ENCODE measurements at places on chromosomes 1 and 21.

- no peak for DNase-seq
Measured at GRCh38 chr1:223759273-223759672, 46.9 kb downstream of the CAPN2 start.

GRCh38 chr1:155983191-155984024 is 5.1 kb upstream of the ARHGEF2 start:
- DNase-seq, result no peak

DNA sequence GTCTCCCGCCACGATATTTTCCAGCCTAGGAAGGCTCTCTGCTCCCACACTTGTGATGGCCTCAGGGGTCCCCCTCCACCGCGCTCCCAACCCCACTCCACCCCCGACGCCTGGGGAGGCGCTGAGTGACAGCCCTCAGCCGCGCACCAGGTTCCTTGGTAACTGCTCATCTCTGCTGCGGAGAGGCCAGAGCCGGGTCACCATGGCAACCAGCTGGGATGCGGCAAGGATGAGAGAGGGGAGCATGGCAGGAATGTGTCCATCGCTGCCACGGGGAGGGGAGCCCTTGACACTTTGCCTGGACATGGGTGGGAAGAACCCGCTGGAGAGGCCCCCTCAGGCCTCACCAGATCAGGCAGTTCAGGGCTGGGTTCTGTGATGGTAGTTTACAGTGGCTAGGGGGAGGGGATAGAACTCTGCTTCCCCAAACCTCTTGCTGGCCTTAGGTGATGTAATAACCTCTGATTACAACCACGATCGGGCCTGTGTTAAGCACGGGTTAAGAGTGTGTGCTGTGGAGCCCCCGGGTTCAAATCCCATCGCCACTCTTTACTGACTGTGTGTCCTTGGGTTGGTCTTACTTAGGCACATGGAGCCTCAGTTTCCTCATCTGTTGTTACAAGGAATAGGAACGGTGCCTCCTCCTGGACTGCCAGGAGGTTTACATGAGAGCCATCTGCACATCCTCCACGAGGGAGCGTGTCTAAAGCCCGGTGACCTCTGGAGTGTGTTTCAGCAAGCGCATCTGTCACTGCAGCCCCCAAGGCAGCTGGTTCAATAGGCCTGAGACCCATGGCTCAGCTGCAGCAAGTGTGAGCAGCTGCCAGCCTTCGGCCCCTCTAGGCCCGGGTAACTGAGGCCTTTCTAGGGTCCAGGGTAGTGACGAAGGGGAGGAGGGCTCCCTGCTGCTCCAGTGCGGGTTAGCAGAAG is 6.3 kb downstream of the KIF17 start:
- DNase-seq, result no peak

- no peak for DNase-seq
Measured at GRCh38 chr1:18088077-18088594, 19.5 kb upstream of the IGSF21 start.

- DNase-seq, result no peak
Measured at GRCh38 chr1:205719762-205720161, 30.2 kb downstream of the NUCKS1 start.

DNA sequence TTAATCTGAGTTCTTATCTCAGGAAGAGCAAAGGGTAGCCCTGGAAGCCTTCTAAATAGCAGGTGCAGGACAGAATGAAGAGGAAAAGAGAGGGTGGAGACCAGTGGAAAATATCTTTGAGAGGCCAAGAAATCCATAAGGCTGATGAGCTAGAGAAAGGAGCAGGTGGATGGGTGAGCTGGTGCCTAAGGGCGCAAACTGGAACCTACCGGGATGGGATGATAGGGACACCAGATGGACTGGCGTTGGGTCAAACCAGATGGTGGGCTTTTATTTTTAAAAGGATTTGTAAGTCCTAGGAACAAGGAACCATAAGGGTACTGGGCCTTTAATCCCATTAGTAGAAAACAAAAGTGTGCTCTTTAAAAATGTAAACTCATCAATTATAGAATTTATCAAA is 59.7 kb downstream of the RGL1 start:
- no peak for DNase-seq

GRCh38 chr1:9027307-9027706 is 1.1 kb upstream of the SLC2A7 start:
- no peak for DNase-seq

GRCh38 chr1:204867666-204868339 is 2.9 kb upstream of the NFASC start:
- no peak for DNase-seq

DNA sequence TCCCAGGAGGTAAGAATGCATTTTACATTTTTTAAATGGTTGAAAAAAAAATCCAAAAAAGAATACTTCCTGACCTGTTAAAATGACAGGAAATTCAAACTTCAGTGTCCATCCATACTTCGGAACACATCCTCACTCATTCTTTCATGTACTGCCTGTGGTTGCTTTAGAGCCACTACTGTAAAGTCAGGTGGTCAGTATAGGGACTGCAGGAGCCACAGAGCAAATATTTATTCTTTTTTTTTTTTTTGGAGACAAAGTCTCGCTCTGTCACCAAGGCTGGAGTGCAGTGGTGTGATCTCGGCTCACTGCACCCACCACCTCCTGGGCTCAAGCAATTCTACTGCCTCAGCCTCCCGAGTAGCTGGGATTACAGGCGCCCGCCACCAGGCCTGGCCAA is 124.7 kb downstream of the CLIC6 start:
- DNase-seq, result no peak

DNA sequence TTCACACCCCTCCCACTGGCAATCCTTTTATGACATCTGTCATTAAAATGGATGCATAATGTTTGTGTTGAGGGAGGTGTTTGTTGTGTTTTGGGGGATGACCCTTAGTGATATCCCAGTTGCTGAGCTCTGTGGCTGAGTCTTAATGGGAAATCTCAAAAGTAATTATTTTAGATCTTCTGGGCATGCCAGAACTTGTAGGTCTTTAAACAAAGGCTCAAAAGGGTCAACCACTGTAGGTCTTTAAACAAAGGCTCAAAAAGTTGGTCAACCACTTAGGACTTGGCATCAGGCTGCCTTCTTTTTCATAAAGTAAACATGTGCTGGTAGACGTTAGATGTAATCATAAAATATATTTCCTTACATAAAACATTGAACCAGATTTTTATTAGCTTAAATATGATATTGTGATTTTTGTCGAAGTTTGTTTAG is 78.0 kb downstream of the CDC14A start:
- no peak for DNase-seq

GRCh38 chr21:42218836-42219605 is at the start of gene ABCG1:
Gene ABCG1 (plus strand): TSS chr21:42219140. CDS start chr21:42219263, 123 bp downstream.
- DNase-seq, result no peak

DNA sequence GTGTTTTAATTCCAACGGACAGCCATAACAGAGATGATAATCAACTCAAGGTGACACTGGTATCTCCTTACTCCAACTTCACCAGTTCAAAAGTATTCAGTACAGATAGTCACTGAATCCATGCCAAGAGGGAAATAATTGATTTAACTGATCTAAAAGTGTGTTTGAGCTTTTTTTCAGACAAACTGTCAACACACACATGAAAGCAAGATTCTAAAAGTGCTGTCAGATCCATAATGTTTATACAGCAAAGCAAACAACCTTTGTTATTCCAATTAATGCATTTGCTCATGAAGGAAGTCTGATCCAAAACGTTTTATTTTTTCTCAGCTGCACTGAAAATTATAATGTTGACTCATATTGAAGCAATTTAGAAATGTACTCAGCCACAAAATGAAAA is 5.9 kb upstream of the PRKAA2 start:
- DNase-seq, result no peak

GRCh38 chr1:239429163-239429562 is 42.8 kb downstream of the CHRM3 start:
- no peak for DNase-seq

- no peak for DNase-seq
Measured at GRCh38 chr1:24139222-24139489, 3.8 kb downstream of the IL22RA1 start.

DNA sequence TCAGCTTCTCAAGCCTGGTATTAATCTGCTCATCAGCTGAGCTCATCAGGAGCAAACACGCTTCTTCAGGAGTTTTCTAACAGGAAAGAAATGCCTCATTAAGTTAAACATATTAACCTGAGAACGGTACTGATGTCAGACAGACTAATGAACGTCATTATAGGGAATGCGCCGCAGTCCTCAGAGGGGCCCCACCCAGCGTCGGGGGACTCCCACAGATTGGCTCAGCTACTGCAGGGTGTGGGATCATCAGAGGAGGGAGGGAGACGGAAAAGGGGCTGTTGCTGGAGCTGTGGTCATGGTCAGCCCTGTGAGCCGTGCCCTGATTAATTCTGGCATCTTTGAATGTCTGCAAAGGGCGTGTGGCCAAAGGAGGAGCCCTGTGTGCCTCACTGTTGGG is 348.5 kb downstream of the PTPRU start:
- DNase-seq, result no peak

DNA sequence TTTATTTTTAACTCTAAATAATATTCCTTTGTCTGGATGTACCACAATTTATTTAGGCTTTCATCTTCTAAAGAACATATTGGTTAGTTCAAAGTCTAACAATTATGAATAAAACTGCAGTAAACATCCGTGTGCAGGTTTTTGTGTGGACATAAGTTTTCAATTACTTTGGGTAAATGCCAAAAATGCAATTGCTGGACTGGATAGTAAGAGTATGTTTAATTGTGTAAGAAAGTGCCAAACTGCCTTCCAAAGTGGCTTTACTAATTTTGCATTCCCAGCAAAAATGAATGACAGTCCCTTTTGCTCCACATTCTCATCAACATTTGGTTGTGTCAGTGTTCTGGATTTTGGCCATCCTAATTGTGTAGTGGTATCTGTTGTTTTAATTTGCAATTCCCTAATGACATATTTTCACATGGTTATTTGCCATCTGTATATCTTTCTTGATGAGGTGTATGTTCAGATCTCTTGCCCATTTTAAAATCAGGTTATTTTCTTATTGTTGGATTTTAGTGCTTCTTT is 113.8 kb downstream of the DPYD start:
- no peak for DNase-seq

DNA sequence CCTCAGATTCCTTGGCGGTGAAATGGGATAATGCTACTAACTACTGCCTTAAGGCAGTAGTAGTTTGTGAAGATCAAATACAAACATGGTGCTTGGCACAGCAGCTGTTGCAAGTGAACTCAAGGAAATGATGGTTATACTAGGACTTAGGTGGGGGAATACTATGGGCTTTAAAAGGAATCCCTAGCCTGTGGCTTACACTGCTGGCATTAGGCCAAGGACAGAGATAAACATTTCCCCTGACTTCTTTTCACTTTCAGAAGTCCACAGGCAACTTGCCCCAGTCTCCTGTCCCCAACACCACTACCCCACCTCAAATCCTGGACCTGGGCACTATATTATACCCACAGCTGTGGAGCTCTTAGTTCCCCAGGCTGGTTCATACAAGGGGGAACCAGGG is 13.1 kb upstream of the VAMP4 start:
- DNase-seq, result no peak

DNA sequence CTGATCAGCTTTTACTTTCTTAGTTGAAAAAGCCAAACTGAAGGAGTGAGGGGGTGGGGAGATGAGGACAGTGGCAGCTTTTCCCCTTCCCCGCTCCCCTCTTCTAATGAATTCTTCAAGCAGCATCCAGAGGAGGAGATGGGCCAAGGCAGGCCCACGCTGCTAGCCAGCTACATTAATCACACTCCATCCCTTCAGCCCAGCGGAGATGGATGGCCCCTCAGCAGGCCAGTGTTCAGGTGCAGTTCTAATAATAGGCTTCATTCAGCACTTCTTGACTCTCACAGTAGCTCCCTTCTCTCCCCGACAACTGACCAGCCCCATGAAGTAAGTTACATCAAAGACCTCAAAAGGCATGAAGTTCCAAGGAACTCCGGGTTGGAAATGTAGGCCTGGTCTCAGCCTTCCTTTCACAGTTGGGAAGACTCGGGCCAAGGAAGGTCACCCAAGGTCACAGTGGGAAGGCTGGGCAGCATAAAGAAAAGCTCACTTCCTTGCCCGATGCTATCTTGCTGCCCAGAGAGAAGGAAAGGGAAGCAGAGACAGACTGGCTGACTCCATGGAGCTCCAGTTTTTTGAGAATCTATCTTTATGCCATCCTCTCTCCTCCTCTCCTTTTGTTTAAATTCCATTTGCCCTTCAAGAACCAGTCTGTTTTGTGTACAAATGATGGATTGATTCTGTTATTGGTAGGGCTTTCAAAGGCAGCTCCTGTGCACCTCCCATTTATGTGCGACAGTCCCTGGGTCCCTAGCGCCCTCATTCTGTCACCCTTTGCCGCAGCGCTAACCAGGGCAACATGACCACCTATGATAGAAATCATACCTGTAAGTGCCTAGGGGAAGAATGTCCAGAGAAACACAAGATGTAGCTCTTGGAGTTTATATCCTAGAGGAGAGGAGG is 139.1 kb downstream of the TNR start:
- no peak for DNase-seq

DNA sequence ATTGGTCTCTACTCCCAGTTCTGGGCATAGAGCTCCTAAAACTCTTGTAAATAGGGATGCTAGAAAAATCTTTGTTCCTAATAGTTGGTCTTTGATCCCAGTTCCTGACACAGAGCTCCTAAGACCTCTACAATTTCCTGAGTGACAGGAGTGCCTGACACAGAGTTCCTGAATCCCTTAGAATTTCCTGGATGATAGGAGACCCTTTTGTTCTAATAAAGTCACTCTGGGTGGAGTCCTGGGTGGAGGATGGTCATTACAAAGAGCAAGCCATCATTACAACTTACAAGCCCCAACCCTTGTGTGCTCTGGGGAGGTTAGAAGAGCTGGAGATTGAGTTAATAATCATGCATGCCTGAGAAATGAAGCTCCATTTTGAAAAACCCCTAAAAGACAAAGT is 58.4 kb downstream of the ZZZ3 start:
- no peak for DNase-seq

DNA sequence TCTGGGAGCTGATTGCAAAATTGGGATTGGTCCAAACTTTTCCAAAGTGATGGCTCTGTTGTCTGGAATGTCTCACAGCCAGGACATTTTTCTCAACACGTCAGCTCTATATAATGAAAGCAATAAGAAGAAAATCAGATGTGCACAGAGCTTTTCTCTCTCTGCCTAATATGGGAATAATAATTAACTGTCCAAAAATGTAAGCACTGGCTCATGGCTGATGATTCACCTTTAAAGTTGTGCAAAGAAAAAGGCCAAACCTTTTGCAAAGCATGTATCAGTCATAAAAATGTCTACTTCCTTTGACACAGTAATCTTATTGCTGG is 30.4 kb downstream of the ZNF281 start:
- DNase-seq, result no peak

- DNase-seq, result no peak
Measured at GRCh38 chr1:166740668-166741276, 98.5 kb upstream of the POGK start.
